ENCODE measurements at places on chromosomes 4 and X.

DNA sequence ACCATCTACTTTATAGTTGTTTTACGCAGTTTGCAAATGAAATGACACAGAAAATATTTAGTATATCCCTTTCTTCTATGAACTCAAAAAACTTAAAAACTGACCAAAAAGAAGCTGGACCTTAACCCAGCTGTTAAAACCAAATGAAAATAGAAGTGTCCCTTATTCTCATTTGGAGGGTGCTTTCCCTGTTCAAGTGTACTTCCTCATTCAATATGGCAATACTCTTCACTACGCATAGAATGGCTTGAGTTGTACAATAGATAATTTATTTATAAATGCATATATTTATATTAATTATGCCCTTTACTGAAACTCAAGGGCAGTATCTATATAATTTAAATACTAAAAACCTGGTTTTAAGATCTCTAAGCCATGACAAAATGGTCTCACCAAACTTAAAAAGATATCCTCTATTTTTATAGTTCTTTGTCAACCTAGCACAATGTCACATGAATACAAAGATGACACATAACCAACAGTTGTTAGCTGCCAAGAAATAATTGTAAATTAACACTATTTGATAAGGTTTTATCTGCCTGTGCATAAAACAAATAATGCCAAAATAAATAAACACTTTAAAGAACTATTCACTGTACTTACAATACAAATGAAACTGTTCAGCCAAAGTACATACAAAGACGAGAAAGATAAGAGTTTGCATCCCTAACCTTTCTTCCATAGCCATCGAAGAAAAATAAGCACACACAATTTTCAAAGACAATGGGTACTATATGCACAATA lies 25.2 kb downstream of the YTHDC1 start:
- no peak for DNase-seq

DNA sequence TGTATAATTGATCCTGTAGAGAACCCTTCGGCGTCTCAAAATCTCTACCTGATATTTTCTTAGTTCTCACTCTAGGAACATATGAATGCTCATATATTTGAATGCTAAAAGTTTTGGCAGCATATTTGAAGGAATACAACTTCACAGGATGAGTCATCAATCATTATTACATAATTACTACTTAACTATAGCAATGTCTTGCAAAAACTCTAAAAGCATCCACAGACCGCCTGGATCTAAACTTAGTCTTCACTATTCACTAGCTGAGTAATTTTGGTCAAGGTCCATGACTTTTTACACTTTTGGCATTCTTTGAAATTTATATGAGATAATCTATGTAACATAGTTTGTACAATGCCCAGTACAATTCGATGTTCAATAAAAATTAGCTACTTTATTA lies 194.7 kb downstream of the DTHD1 start:
- DNase-seq = no peak

- DNase-seq = no peak
These were observed 95.2 kb downstream of the SNCA start for GRCh38 chr4:89741768-89742167.

DNA sequence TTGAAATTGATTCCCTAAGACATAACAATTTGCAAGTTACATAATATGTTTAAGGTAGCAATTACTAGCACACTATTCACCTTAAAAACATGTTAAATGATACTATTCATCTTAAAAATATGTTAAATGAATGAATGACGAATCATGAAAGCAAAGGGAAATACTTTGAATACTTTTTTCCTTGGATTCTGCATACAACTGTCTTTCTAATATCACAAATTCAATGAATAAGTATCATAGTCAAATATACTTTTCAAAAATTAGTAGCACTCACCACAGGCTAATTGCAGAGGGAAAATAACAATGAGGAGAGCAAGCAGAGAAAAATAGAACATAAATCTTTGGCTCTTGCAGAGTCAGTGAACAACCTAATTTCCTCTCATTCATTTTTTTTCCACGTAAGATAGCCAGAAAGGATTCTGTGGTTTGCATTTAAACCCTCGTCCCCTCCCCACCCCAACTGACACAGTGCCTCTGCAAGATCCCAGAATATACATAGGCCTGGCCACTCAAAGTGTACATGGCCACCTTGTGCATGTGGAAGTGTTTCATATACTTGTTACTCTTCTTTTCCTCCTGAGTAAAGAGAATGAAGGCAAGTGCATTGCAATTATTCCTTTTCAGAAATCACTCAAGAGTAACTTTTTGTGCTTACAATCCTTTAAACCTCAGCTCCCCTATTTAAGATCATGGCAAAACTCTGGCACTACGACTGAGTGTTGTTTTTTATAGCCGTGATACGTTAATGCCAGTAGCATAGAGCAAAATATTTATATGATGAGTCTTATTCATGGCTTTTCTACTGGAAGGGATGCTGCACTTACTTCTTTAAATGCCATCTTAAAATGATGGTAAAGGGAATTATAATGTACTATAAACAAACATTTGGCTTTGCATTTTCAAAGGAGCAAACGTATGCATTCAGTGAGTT lies 236.4 kb downstream of the PDGFC start:
- DNase-seq = no peak

- no peak for DNase-seq
These were observed 100.2 kb upstream of the TMEM164 start for GRCh38 chrX:109902665-109903064.

GRCh38 chrX:118558926-118559325 lies 63.3 kb downstream of the DOCK11 start:
- DNase-seq = no peak
